ENCODE measurements at places on chromosomes 5 and 9.

DNA sequence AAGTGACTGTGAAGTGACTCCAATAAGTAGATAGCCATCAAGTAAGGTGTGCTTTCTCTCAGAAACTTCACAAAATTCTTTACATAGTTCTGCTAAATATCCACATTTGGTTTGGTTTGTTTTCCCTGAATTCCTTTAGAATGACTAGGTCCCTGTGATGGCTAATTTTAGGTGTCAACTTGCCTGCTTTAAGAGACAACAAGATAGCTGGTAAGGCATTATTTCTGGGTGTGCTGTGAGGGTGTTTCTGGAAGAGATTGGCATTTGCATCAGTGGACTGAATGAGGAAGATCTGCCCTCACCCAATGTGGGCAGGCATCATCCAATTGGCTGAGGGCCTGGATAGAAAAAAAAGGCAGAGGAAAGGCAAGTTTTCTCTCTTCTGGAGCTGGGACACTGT, 8.3 kb upstream of the PTBP3 start:
- DNase-seq: no peak

GRCh38 chr9:129480227-129480626, 140.7 kb downstream of the C9orf50 start:
- DNase-seq: no peak

DNA sequence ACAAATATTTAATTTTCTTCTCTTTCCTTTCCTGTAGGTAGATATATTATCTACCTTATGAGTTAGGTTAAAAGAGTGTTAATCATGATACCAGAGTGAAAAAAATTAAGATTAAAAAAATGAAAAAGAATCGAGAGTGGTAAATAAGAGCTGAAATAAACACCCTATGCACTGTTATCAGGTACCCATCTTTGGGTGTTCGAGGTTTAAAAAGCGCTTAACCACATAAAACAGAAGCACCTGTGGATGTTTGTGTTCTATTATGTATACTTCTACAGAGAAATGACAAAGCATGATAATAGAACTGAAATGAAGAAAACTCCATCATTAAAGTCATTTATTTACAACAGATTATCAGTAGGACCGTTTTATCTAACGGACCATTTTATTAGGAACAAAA, 25.7 kb upstream of the GCNT4 start:
- DNase-seq: no peak

DNA sequence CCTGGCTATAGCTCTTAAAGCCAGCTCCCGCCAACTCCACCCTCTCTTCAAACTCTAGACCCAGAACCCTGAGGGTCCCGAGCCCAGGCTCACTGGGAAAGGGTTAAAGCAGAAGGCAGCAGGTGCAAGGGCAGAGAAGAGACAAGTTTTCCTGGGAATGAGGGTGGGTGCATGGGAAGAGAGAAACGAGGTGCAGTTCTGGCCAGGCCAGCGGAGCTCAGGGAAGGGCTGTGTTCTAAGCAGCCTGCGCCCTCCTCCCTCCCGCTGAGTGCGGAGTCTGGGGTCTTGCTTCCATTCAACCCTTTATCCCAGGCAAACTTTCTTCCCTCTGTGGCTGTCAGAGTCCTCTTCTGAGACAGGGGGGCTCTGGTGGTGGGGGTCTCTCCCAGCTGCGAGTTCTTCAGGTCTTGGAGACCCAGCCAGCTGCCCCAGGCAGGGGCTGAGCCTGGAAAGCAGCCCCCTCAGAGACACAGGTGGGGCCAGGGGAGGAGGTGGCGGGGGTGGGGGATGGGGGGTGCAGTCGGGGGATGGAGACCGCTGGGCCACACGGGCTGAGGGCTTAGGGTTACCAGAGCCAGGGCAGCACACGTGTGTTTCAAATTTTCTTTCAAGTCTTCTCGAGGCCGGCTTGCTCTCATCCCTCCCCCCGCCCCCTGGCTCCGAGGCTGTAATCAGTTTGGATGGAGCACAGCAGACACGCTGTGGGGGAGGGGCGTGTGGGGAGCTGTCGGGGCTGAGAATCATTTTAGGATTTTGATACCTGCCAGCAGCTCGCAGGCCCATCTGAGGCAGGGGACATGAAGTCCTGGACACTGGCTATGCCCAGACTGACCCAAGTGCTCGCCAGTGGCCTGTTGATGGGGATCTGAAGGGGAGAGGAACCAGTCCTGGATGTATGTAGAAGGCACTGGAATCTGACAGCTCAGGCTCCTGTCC, 169.6 kb upstream of the SMIM23 start:
- no peak for DNase-seq

All from T-helper 1 cell (primary cell).